HCT116 (cell line): ENCODE measurements at places on chromosomes 2 and 18.

GRCh38 chr18:39842366-39842914, 2112.6 kb upstream of the PIK3C3 start:
- DNase-seq = no peak

DNA sequence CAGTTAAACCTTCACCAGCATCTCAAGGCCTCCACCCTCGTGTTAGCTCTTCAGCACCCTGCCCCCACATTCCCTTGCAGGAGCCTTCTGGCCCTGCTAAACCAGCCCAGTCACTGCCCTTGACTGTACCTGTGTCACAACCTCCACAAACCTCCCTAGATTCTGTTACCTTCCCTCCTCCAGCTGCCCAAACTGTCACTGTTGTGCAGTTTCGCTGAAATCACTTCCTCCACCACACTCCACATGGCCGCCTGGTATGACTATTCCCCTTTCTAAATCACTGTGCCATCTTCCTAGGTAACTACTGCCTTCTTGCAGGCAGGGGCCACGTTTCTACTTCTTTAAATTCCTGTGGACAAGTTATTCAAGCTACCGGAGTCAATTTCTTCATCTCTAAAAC, 160.2 kb downstream of the GALNT14 start:
- no peak for DNase-seq

DNA sequence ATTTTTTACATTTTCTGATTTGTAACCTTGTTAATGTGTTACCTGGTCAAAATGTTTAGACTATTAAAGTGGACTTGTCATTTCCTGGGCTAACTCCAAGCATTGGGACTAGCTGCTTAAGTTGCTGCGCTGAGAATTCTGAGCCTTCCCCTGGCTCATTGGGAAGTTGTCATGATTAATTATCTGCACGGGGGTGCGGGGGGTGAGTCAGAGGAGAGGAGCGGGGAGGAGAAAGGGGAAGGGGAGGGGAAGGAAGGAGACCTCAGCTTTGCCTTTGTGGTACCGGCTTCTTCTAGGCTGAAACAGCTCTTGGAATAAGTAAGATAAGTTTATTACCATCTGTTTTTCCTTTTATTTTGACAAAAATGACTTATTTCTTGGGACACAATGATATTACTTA, 52.9 kb upstream of the APCDD1 start:
- no peak for DNase-seq

- no peak for DNase-seq
Measured at GRCh38 chr18:41845563-41845962, 109.5 kb upstream of the PIK3C3 start.

DNA sequence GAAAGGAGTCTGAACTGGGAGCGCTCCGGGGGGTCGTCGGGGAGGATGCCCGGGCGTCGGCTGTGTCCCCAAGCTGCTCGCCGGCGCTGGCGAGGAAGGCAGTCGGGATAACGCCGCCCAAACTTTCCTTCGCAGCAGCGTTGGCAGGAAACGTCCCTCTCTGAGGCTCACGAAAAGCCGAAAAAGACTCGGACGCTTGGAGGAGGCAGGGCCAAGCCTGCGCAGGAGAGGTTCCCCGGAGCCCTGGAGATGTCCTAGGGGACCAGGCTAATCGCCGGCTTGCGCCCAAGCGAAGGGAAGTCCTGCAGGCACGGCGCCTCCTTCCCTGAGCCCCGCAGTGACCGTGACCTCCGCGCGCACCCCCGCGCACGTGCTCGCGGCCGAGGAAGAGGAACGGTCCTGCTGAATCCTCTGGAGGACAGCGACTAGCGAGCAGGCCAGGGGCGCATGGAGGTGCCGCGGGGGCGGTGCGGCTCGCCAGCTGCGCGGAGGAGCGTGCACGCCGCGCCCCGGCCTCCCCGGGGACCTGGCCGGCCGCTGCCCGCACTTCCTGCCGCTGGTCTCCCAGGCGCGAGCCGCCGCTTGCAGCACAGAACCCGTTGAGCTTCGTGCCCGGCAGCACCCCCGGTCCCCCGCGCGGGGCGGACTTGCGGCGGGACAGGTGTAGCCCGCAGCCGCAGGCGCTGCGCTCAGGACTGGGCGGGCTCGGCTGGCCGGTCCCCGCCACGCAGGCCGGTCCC, at the start of gene SH3RF3:
TSS of gene SH3RF3 (plus strand) at position 590 of the 740 bp plus-strand sequence.
- no peak for DNase-seq

GRCh38 chr2:174581491-174581890, 16.1 kb downstream of the WIPF1 start:
- DNase-seq = no peak

DNA sequence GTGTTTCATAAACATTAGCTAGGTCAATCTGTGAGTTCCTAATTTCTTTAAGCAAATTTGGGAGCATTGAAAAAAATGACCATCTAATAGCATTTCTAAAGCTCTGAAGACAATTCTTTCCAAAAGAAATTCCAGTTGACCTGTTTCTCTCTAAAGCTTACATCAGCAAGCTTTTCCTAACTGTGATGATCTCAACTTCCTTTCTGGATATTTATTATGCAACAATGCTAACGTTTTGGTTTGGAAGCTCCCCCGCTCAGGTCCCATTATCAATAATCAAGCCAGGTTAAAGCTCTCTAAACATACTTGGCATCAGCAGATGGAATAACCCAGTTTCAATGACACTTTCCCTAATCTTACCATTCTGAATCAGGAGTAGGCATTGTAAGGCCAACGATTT, 196.3 kb upstream of the TANK start:
- DNase-seq = no peak

- no peak for DNase-seq
Measured at GRCh38 chr2:231683292-231684235, 24.8 kb upstream of the PTMA start.

GRCh38 chr2:147572622-147573021, 272.2 kb upstream of the ACVR2A start:
- DNase-seq = no peak

GRCh38 chr18:52615943-52616342, 275.9 kb downstream of the DCC start:
- DNase-seq = no peak

DNA sequence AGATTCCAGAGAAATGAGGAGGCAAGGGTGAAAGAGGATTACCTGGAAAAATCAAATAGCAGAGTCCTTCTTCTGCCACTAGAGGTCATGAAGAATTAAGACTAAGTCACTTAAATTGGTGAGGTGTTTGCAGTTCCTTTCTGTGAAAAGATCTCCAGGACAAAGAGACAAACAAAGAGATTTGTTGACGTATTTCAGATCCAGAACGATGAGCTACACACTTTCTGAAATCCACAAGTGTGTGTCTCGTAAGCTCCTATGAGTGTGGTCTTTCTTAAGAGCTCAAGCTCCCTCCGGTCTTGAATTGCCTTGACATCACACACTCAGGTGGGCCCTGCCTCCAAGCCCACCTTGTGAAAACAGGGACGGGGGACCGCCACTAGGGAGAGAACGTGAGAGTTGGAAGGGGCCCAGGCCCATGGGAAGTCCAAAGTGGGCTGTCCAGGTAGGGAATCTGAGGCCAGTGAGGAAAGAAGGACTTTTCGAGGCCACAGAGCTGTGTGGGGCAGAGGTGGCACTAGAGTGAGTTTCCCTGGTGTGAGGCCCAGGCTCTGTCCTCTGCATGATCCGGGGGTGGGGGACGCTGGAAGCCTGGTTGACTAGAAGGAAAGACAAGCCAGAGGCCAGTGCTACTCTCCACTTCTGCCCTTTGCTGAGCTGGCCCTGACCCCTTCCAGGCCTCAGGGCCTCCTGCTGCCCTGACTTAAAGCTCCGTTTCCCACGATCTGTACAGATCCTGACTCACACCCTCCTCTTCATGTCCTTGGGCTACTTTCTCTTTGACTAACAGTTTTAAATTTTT, 168.1 kb upstream of the NCK2 start:
- peak; percentile 16 for DNase-seq

- no peak for DNase-seq
Measured at GRCh38 chr2:47019532-47019931, 103.9 kb upstream of the MCFD2 start.

- no peak for DNase-seq
Measured at GRCh38 chr18:35691625-35692024, 110.1 kb downstream of the GALNT1 start.

GRCh38 chr2:12728221-12728777, 11.6 kb downstream of the TRIB2 start:
- DNase-seq = no peak

DNA sequence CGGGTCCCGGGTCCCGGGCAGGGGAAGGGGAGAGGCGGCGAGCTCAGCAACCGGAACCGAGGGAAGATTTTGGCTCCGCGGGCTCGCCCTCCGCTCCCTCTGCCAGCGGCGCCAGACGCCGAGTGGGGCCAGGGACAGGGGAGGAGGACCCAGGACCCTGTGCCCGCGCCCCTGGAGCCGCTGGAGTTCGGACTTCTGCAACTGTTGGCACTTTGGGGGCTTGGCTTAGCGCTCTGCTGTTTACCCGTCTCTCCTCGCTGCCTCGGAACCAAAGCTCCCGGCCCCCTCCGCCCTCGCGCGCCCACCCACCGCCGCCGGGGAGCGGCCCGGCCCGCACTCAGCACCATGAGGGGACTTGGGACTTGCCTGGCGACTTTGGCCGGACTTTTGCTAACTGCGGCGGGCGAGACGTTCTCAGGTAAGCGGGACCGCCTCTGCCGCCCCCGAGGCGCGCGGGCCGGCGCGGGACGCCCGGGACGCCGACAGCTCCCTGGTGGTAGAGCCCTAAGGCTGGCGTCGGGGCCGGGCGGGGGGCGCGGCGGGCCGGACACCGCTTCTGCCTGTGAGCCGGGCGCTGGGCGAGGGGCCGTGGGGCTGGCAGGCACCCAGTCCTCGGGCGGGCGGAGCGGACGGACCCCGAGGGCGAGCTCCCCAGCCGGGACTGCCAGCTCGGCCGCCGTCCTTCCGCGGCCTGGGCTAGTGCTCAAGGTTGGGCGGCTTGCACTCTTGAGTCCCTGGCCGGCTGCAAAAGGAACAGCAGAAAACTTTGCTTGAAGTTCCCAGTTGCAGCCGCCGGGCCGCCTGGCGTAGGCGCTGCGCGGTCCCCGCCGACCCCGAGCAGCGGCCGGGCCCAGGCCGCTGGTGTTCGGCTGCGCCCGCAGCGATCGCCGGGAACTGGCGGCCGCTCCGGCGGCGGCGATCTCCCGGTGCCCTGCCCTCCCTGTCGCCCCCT, 634 bp downstream of the PTPRM start:
- no peak for DNase-seq

DNA sequence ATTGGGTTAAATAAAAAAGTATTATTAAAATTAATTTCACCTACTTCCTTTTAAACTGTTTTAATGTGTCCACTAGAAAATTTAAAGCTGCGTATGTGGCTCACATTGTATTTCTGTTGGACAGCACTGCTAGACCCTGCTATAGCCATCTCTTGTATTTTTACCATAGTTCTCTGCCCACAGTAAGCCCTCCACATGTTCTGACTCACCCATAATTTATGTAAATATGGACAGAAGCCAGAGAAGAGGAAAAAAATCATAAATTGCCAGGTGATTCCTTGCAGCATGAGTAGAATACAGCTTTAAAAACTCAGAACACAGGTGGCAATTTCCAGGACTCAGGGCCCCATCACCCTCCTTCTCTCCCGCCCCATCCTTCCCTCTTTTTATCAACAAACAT, 142.4 kb upstream of the MEX3C start:
- DNase-seq = no peak

GRCh38 chr2:222731201-222731621, 59.8 kb downstream of the MOGAT1 start:
- no peak for DNase-seq

- DNase-seq = peak; percentile 34
Measured at GRCh38 chr18:54822872-54823845, 5.1 kb upstream of the RAB27B start.

DNA sequence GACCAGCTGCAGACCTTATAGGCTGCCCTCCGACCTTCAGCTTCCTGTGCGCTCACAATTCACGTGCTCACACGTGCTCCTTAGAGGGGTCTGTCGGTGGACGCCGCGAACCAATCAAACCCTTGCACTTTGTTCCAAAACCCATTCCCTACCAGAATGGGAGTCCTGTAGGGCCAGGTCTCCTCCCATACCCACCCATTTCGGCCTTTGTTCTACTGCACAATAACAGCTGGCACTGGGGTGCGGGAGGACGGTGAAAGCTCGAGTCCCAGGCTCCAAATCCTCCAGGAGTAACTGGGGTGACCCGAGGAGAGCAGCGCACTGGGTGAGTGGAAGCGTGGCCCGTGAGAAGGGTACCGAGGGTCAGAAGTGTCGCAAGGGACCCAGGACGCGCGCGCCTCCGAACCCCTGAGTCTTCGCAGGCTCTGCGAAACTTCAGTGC, 13.0 kb downstream of the SIX3 start:
- no peak for DNase-seq

DNA sequence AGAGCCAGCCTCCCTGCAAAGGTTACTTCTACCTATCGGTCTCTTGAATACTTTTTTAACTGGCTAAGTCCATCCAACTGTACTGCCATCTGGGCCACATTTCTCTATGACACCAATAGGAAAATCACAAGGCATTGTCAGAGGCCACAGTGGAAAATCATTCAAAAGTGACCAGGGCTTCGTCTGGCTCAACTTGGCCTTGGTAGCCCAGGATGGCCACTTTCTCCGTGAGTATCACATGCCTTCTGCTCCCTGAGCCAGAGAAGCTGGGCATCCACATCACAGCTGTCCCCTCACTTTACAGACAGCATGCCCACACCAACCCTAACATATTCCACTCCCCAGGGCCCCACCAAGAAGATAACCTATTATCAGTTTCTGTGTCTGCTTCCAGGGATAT, 5.8 kb downstream of the CIB4 start:
- DNase-seq = no peak

GRCh38 chr18:44893045-44893706, 212.5 kb downstream of the SETBP1 start:
- no peak for DNase-seq

DNA sequence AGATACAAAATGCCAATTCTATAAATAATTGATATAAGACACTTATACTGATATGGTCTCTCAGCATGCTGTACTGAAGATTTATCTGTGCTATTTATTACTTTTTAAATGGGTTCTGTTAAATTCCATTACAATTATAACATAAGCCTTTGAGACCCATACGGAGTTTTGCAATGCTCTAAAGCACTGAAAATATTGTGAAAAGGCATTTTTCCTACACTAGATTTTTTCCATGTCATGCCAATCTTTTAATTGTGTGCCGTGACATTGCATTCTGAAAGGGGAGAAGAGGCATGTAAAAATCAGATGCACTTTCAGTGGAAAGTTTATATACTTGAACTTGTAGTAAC, 46.5 kb downstream of the EFEMP1 start:
- no peak for DNase-seq

- DNase-seq = no peak
Measured at GRCh38 chr2:14712111-14712510, 79.6 kb downstream of the LRATD1 start.
